Fibroblast of skin of scalp (primary cell): ENCODE measurements at places on chromosomes 4 and X.

DNA sequence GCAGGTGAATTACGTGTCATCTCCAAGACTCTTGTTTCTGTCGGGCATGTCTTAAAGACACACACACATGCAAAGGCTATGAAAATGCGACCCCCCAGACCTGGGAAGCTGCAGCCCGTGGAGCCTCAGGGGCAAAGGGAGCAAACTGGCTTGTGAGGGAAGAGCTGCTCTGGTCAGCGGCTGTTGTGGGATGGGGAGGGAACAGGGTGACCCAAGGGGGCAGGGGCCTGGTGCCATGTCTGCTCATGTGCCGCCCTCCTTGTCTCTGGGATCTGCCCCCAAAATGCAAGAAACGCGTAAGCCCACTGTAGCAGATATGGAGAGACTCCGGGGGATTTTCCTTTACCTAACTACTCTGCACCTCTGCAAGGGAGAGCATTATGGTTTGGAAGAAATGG is 92.4 kb downstream of the PHKA2 start:
- DNase-seq = no peak

GRCh38 chrX:19867411-19867732 is 20.0 kb downstream of the SH3KBP1 start:
- peak; percentile 60 for DNase-seq

GRCh38 chr4:5421416-5421815 is 286.9 kb downstream of the EVC2 start:
- DNase-seq = no peak

GRCh38 chrX:14489437-14489836 is 39.9 kb upstream of the GLRA2 start:
- no peak for DNase-seq

DNA sequence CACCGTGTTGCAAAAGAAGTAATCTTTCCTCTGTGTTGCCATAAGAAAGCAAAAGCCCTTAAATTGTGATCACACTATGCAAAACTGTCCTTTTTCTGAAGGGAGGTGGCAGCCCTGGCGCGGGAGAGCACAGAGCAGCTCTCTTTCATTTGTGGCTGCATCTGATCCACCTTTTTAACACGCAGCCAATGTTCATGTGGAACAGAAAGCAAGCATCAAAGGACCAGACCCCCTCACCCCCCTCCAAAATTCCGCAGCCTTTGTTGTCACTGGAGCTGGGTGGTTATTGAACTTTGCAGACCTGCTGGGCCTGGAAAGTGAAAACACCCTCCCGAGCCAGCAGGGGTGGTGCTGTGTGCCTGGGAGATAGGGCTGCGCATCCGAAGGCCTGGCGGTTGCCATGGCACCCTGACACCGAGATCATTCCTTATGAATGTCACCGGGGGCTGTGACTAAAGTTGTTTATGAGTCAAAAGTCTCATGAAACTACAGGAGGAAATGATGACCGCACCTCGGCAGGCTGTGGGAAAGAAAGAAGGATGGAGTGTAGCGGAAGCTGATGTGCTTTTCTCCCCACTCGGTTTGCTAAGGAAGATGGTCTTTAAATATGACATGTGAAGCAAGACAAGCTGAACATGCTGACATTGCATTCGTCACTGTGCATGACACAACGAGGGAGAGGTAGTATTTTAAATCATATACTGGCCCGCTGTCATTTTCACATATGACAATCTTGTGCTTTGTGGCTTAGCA is 367.4 kb downstream of the UNC5C start:
- DNase-seq = peak; percentile 75

- peak; percentile 8 for DNase-seq
These were observed 148.7 kb downstream of the FSTL5 start for GRCh38 chr4:162015090-162015489.

- DNase-seq = no peak
These were observed 250.1 kb downstream of the C4orf33 start for GRCh38 chr4:129346036-129346435.

- DNase-seq = no peak
These were observed 46.9 kb upstream of the TLR2 start for GRCh38 chr4:153637201-153637600.

GRCh38 chr4:67393699-67394281 is 151.5 kb downstream of the CENPC start:
- DNase-seq = peak; percentile 39
